Mucosa of descending colon (tissue), 3 donors: ENCODE measurements at places on chromosomes 4 and X. TPM values are rescaled to one million over a fixed set of nuclear protein-coding genes. Genes with fewer than 3 reads are reported as not detected.

GRCh38 chr4:56626420-56626819, 54.7 kb downstream of the HOPX start:
- no peak for DNase-seq

DNA sequence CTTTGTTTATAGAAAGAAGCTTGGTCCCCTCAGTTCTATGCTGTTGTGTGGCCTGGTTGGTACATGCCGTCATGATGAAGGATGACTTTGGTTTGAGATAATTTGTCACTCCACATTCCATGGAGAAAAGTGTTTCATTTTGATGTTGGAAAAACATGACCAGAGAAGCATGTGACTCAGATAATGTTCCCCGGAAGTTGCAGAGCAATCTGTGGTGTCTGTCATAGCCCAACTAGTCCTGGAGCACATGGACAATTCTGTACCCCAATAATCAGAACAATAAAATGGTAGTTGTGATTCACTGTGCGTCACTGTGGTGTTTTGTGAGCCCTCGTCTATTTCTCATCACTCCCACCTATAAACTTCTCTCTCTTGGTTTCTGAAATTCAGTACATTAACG, 85.1 kb downstream of the PDK3 start:
- no peak for DNase-seq

- DNase-seq = no peak
Measured at GRCh38 chr4:24405926-24406325, 178.4 kb downstream of the DHX15 start.

DNA sequence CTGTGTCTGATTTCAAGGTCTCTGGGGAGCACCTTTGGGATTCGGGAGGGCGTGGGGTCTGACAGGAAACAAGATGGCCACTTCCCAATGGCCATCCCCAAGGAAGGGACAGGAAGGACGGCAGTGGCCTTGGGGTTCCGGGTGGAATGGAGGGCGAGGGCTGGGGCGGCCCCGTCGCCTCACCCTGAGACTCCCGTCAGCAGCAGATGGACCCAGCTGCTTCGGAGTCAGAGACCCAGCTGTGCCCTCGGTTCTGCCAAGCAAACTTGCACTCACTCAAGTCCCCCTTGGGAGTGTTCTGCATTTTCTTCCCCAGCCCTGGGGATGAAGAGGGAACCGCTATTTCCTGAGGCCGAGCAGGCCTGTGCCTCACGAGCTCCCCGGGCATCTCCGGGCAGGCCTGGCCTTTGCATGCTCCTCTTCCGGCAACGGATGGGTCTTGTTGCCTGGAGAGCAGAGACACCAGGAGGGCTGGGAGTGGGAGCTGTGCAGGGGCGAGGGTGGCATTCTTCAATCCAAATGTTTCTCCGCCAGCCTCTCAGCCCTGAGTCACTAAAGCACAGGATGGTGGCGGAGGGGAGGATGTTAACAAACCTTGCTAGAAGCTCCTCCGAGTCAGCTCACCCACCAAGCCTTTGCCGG, 6.8 kb upstream of the DUSP9 start:
- DNase-seq = no peak

DNA sequence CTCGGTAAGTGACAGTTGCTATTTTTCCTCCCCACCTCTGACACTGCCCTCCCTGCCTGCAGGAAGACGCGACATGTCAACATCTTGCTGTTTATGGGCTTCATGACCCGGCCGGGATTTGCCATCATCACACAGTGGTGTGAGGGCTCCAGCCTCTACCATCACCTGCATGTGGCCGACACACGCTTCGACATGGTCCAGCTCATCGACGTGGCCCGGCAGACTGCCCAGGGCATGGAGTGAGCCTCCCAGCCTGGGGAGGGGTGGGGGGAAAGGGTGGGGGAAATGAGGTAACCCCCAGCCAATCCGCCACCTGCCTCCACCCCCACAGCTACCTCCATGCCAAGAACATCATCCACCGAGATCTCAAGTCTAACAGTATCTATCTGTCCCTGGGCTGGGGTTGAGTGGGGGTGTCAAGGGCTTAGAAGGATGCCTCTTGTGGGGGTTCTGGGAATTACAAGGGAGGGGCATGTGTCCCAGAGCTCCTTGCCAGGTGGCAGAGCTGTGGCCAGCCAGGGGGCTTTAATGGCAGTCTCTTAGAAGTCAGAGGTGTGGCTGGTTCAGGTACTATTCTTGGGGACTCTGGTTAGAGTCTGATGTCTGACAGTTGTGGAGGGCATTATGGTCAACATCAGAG, 7.8 kb downstream of the ARAF start:
- peak; percentile 49 for DNase-seq

GRCh38 chrX:23465985-23466384, 131.3 kb downstream of the PTCHD1 start:
- no peak for DNase-seq

The DOCK11 gene
- 4.5 TPM for total RNA-seq

DNA sequence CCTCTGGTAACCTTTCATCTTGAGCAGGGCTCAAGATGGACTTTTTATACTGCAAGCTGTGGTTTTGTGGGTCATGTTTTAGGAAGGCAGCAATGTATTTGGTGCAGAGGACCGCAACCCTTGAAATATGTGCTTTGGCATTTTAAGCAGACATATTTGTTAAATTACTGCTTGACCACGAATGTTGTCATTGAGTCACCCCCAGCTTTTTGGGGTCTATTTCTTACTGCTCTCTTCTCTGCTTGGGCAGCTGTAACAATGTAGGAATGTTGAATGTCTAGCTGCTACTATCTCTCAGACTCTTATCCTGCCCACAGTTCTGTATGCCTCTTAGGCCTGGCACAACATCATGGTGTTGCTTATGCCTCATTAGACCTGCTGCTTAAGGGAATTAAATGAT, 6.0 kb downstream of the RBPJ start:
- no peak for DNase-seq

DNA sequence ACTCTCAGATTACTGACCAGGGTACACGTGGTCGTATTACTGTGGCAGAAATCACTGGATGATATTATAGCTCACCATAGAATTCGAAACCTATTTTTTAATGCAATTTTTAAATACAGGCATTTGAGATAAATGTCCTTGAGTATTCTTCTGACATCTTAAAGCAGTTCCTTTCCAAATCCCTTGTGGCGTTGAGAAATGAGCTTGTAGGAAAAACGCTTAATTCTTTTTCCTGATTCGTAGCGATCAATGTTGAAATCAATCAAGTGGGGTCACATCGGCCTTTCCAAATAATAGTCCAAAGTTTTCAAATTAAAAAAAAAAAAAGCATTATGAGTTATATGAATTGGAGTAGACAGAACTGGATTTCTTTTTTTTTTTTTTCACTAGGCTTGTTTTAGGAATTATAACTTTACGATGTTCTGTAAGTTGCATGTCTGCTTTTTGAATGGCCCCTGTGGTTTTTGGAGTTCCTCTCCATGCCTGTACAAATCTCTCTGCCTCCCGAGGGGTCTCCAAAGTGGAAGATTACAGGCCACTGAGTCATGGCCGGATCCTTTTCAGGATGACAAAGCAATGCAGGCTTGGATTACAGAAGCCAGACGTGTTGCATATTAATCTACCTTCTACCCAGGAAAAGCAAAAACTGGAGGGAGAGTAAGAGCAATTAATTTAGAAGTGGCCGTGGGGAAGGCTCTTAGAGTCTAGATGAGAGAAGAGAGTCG, 226.1 kb downstream of the SHOX start:
- no peak for DNase-seq

- no peak for DNase-seq
Measured at GRCh38 chr4:19317377-19317776, 934.3 kb upstream of the SLIT2 start.

The NLRP2B gene
- 0.16 TPM for total RNA-seq

DNA sequence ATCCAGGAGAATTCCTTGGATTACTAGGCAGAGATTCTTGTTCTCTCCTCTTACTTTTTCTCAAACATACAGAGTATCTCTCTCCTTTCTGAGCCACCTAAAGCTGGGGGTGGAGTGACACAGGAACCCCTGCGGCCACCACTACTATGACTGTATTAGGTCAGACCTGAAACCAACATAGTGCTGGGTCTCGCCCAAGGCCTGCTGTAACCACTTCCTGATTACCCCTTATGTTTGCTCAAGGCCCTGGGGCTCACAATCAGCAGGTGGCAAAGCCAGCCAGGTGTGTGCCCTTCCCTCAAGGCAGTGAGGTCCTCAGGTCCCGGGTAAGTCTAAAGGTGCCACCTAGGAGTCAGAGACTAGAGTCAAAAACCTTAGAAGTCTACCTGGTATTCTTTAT, 166.4 kb downstream of the PARM1 start:
- DNase-seq = peak; percentile 68

GRCh38 chrX:11462648-11463047, 169.4 kb downstream of the AMELX start:
- DNase-seq = no peak

GRCh38 chr4:124178449-124179021, 534.0 kb downstream of the ANKRD50 start:
- DNase-seq = no peak

GRCh38 chr4:837772-838171, 11.8 kb upstream of the CPLX1 start:
- DNase-seq = no peak

DNA sequence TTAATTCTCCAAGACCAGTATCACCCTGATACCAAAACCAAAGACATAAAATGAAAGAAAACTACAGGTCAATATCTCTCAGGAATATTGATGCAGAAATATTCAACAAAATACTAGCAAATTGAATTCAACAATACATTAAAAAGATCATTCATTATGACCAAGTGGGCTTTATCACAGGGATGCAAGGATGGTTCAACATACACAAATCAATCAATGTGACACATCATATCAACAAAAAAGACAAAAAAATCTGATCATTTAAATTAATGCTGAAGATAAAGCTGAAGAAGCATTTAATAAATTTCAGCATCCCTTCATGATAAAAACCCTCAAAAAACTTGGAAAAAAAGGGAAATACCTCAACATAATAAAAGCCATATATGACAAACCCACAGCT, 341.4 kb downstream of the GUCY2F start:
- no peak for DNase-seq

The XAGE1A gene
- total RNA-seq = not detected
